ENCODE measurements at places on chromosomes 7 and 10. TPM values are rescaled to one million over a fixed set of nuclear protein-coding genes. Genes with fewer than 3 reads are reported as not detected.

DNA sequence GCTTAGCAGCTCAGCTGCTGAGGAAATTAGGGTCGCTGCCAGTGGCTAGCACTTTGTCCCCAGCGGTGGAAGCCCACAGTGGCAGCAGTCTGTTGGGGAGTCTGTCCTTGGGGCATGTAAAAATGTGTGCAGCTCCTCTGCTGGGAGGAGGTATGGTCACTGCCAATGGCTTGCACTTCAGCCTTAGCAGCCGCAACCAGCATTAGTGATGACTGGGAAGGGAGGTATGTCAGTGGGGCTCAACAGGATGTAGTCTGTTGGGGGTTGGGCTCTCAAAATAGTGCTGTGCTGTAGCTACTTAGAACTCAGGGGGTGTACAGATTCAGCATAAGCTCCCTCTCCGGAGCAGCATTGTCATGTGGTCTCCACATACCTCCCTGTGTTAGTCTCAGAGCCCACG is 189.9 kb downstream of the ZEB1 start:
- no peaks in the 10 kb centered on the region for H3K27me3 ChIP-seq
- peaks cover 5% of the 10 kb centered on the region for H3K36me3 ChIP-seq
- H3K27ac ChIP-seq = no peak overlapping the region

- H3K36me3 ChIP-seq = no peaks in the 10 kb centered on the region
- no peak overlapping the region for H3K27ac ChIP-seq
- no peak overlapping the region for H3K4me3 ChIP-seq
- no peaks in the 10 kb centered on the region for H3K4me1 ChIP-seq
- DNase-seq = no peak
- no peaks in the 10 kb centered on the region for H3K27me3 ChIP-seq
Measured at GRCh38 chr10:63843107-63843506, 321.9 kb downstream of the REEP3 start.

- H3K36me3 ChIP-seq = no peaks in the 10 kb centered on the region
- no peak for DNase-seq
- H3K4me1 ChIP-seq = no peaks in the 10 kb centered on the region
- H3K4me3 ChIP-seq = no peak overlapping the region
- peaks cover 3% of the 10 kb centered on the region for H3K27me3 ChIP-seq
Measured at GRCh38 chr10:98019784-98020183, 10.6 kb downstream of the CRTAC1 start.

GRCh38 chr10:112917681-112918080 is 32.4 kb upstream of the TCF7L2 start:
- H3K27me3 ChIP-seq = no peaks in the 10 kb centered on the region
- H3K36me3 ChIP-seq = no peaks in the 10 kb centered on the region
- H3K27ac ChIP-seq = no peak overlapping the region

DNA sequence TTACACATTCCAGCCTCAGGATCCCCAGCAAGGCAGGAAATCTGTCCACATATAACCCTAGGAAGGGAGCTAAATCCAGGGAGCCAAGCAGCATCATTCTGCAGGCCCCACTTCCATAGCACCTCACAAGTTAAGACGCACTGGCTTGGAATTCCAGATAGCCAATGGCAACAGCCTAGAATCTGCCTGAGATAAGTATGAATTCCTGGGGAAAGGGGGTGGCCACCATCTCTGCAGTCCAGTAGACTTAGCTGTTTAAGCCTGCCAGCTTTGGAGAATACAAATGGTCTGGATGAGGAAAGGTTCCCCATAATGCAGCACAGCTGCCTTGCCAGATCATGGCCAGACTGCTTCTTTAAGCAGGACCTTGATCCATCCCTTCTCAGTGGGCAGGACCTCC is 179.4 kb upstream of the PRSS1 start:
- H3K4me3 ChIP-seq = no peak overlapping the region
- H3K27me3 ChIP-seq = 0 out of 3 replicates have a peak, but pooled peaks cover 2% of the 10 kb centered on the region

DNA sequence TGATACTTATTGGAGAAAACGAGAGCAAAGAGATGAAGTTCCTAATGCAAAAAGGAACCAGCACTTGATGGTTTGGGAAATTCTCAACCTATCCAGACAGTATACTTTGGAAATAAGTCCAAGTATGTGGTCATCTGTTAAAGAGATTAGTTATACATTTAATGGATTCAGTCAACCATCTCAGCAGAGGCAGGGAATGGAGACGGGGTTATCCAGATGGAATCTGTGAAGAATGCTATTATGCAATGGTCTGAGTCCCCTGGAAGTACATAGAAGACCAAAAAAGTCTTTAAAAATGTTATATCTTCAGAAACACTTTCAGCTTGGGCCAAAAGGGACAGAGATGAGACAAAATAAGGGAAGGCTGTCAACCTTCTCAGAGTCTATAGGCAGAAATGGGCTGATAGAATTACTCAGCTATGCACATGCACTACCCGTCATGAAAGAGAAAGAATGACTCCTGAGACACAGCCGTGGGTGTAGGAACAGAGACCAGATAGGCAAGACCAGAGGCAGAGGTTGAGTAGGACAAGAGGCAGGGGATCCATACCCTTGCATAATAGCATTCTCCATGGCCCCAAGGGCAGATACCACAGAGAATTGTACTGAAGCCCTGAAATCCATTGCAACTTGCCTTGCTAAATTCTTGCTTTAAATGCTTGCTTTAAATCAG is 738.8 kb upstream of the POT1 start:
- no peak for DNase-seq
- H3K36me3 ChIP-seq = no peaks in the 10 kb centered on the region
- no peaks in the 10 kb centered on the region for H3K4me1 ChIP-seq
- no peak overlapping the region for H3K27ac ChIP-seq
- no peaks in the 10 kb centered on the region for H3K27me3 ChIP-seq

GRCh38 chr7:4665661-4666060 is 16.4 kb upstream of the FOXK1 start:
- no peaks in the 10 kb centered on the region for H3K36me3 ChIP-seq
- no peak for DNase-seq
- H3K4me3 ChIP-seq = no peak overlapping the region
- H3K27me3 ChIP-seq = no peaks in the 10 kb centered on the region
- no peak overlapping the region for H3K27ac ChIP-seq
- H3K4me1 ChIP-seq = peaks cover 13% of the 10 kb centered on the region

Gene MKX
- total RNA-seq = not detected

Gene GPR146
- total RNA-seq = 2.0 TPM

Gene EDRF1
- 26.7 TPM for total RNA-seq

Gene TAF3
- 2.9 TPM for total RNA-seq

Gene CTAGE6
- total RNA-seq = not detected
